ENCODE measurements at places on chromosomes 4 and X.
A peak's percentile ranks its signal among the peaks of the same experiment; 100 is the strongest.

- DNase-seq: peak; percentile 97
These were observed 8.7 kb downstream of the EGF start for GRCh38 chr4:109921384-109921808.

DNA sequence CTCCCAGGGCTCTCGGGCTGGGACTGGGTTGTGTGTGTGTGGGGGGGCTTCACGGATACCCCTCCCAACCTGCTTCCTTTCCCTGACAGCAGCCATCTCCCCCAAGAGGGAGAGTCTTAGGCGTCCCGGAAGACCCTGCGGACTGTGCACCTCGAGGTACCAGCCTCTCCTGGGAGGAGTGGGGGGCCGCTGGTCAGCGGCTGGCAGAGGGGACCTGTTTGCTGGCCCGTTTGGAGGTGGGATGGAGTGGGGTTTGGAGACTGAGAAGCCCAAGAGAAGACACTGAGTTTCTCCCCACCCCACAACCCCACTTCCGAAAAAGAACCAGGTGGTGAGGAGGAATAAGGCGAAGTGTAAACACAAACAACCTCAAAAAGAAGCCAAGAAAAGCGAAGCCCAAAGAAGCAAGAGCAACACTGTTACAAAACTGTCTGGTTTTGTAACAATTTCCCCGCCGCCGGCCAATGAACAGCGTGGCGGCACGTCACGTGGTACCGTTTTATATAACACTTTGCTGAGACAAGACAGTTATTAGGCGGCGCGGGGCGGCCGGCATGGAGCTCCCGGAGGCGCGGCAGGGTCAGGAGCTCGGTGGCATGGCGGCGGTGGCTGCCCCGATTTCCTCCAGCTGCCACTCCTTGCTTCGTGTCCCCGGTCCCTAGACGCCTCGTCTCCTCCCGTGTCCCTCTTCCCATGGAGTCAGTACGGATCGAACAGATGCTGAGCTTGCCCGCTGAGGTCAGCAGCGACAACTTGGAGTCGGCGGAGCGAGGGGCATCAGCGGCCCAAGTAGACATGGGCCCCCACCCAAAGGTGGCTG lies at the start of gene LONRF3:
Gene LONRF3 (plus strand): TSS at position 531 of the 820 bp plus-strand sequence. CDS start 163 bp downstream, at position 694.
- no peak for DNase-seq

- no peak for DNase-seq
These were observed 2.1 kb downstream of the PLCXD1 start for GRCh38 chrX:283115-283845.

DNA sequence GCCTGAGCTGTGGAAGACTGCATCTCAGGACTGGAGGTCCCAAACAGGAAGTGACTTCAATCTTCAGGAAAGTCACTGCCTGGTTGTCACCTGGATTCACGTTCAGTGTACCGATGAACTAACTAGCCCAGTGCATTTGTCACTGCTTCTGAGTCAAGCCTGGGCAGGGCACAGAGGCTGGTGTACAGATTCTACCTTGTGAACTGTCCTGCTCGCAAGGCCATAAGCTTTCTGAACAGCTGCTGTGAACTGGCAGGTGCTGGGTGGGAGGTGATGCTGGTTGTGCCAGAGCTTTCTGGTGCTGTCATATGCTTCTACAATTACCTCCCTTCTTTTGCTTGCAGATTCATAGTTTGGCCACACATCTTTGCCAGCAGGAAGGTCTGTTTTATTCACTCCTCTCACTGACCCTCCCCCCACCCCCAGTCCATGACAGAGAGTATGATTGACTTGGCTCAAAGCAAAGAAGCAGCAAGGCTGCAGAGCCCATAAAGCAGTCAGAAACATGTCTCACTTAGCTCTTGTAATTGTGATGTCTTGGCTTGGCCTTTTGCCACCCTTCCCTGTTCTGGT lies 40.5 kb downstream of the ZCCHC12 start:
- DNase-seq: no peak

- no peak for DNase-seq
These were observed 56.4 kb downstream of the CXorf58 start for GRCh38 chrX:23964191-23964590.

DNA sequence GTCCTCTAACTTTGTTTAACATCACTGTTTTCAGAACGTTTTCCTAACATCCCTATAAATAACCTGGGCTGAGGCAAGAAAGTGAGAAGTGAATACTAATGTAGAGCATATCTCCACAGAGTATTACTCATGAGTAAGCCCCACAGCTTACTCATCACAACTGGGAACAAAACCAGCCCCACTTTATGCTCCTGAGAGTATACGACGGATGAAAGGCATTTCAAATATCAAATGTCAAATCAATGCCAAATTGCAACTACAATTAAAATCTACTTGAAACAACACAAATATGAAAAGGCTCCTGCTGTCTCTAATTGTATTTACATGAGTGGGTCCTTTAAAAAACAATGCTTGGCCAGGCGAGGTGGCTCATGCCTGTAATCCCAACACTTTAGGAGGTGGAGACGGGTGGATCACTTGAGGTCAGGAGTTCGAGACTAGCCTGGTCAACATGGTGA lies 41.2 kb downstream of the SH3RF1 start:
- DNase-seq: peak; percentile 92

DNA sequence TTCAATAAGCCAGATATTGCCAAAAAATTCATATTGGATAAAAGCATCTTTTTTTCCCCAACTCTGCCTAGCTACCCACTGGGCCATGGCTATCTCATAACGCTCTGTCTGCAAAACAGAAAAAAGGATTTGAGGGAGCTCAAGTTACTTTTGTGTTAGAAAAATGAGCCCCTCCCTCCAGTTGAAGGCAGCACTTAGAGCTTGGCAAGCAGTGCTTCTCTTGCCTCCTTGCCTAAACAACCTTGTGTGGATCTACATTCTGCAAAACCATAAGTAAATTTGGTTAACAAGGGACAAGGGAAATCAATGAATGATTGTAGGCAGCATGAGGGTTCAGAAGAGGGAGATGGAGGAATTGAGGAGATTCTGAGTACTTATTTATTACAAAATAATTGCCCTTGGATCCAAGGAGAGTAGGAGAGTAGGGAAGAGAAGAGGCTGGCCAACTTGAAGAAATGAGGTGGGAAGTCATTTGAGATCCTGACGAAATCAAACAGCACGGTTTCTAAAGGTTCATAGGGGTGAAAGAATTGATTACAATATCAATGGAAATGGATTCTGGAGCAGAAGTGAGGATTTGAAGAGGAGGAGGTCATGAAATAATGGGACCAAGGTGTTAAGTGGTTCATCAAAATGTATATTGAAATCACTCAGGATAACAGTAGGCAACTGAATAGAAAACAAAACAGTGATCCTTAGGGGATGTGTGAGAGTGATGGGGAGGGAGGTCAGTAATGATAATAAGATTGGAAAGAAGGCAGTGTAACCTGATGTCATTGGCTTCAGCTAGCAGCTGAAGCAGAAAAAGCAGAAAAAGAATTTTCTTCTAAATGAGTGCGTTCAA lies 434.8 kb upstream of the IGFBP7 start:
- DNase-seq: no peak

- DNase-seq: peak; percentile 16
These were observed 17.0 kb upstream of the PAPSS1 start for GRCh38 chr4:107736924-107737448.

DNA sequence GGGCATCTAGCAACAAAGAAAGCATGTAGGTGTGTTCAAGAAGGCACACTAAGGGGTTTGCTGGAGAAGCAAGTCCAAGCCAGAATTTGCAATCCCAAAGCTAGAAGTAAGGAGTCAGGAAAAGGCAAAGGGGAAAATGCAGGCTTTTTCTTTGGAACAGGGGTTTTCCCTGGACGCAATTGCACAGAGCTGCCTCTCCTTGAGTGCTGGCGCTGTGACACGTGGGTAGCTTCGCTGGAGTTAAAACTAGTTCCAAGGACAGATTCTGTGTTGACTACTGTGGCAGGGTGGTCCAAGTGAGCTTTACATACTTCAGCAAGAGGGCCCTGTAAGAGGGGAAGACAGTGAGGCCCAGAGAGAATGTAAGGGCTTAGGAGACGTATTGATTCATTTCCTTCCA lies 277.1 kb downstream of the ADGRA3 start:
- DNase-seq: no peak

GRCh38 chr4:2078584-2078983 lies 19.5 kb downstream of the NAT8L start:
- DNase-seq: no peak

- no peak for DNase-seq
These were observed 3.5 kb upstream of the VMA21 start for GRCh38 chrX:151393514-151393913.

- DNase-seq: no peak
These were observed 2.1 kb upstream of the RHOH start for GRCh38 chr4:40194602-40195161.

- no peak for DNase-seq
These were observed 24.5 kb downstream of the IL15 start for GRCh38 chr4:141660880-141661279.

- DNase-seq: no peak
These were observed 641.0 kb upstream of the FRG1 start for GRCh38 chr4:189299706-189300105.

DNA sequence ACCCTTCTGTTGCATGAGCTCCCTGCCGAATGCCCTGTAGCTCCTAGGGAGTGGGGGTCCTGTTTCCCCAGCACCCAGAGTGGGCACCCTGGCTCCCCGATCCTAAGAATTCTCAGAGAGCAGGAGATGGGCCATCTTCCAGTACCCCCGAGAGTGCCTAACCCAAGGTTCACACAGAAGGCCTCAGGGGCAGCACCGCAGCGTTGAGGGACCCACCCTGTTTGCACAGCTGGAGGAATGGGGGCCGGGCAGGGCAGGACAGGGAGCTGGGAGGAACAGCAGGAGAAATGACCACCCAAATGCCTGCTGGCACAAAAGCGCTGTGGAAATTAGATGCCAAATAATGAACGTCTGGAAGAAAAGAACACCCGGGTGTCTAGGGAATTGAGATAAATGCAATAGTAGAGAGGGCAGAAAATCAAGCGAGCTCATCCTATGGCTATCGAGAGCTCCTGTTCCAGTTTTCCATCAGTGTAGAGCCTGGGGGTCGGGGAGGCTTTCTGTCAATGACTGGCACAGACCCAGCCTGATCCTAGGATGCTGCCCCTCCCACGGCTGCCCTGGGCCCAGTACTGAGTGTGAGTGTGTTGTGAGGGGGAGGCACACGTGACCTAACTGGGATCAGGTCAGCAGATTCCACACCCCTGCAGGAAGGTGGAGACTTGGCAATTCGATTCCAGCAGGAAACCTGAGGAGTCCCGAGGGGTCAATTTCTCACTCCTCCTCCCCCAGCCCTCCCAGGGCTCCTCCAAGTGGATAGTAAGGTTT lies 25.7 kb downstream of the SEPTIN6 start:
- DNase-seq: no peak

DNA sequence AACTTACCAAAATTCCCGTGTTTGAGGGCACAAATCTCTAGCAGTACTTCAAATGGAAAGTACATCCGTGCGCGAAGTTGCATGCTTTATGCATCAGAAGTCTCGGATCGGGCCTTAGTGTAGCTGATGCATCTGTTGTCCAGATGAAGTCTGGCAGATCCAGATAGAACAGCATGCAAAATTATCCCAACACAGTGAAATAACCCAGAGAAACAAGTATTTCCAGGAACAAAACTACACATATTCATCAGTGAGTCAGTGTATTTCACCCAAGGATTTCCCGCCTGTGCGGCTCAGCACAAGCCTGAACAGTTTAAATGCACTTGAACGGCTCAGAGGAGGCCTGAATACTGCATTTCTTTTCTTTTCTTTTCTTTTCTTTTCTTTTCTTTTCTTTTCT lies 27.4 kb upstream of the CLDN24 start:
- DNase-seq: no peak

- no peak for DNase-seq
These were observed 10.7 kb upstream of the PIGA start for GRCh38 chrX:15345976-15346375.

GRCh38 chr4:130073145-130073790 lies 977.3 kb downstream of the C4orf33 start:
- no peak for DNase-seq

DNA sequence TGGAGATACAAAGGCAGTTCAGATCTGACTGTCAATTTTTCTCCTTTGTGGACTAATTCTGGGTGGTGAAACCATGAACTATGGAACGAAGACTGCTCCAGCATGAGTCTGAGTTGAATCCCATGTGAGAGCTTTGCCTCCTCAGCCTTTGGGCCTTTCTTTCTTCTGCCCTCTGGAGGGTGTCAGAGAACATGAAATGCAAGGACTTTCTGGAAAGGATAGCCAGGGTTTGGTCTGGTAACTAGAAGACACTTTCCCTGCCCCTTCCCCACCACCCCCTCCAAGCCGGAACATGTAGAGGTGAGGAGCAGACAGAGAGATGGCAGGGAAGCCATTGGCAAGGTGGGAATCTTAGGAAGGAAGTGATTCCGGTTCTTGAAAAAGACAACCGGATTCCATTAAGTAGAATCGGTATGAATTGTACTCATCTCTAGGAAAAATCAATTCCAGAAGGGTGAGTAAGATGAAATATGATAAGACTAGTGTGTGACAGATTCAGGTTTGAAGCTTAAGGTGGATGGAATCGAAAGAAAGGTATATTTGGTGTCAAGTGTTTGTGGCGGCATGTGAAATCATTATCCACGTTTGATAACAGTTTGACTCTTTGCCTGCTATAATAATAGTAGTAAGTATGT lies 19.0 kb downstream of the FHL1 start:
- DNase-seq: no peak

DNA sequence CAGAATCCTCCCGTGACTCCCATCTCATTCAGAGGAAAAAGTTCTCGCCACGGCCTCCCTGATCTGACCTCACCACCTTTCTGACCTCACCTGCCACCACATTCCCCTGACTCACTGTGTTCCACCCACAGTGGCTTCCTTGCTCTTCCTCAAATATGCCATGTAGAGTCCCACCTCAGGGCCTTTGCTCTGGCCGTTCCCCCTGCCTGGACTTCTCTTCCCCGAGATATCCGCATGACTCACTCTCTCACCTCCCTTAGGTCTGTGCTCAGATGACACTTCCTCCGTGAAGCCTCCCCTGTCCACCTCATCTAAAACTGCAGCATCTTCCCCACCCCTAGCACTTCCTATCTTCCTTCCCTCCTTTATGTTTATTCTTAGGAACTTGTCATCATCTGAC lies 7.2 kb upstream of the TSPYL2 start:
- DNase-seq: no peak

DNA sequence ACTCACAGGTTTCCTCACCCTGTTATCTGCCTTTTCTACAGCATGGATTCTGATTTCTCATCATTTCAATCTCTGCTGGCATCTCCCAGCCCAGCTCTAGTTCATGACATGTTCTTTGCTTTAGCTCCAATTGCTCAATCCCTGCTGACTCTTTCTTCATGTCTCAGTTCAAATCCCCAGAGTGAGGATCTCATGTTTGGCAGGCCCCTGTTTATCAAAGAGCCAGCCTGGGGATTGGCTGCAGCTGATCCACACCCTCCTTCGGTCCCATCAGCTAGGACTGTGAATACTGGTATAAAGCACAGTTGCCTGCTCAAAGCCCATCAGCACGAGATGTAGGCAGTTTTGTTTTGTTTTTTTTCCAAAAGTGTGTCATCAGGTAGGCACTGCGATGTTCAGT lies 14.4 kb upstream of the CC2D2A start:
- no peak for DNase-seq

DNA sequence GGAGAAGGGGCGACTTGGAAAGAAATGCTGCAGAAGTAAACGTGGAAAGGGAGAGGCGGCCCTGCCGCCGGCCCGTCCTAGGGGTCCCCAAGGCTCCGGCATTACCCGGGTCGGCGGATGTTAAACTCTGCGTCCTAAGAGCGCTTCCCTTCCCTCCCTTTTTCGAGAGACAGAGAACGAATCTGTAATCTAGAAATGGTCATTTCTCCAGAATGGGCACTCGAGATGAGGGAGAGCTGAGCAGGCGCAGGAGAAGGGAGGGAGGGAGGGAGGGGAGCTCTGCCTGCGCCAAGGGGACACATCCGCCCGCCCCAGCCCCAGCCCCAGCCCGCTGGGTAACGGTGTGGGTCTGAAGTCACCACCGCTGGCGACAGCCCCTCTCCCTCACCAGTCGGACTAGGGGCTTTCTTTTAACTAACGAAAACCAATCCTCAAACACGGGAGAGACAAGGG lies 1.7 kb downstream of the HCFC1 start:
- no peak for DNase-seq

All from kidney glomerular epithelial cell (primary cell).